Osteoblast (primary cell): ENCODE measurements at places on chromosomes 5 and 9. TPM values are rescaled to one million over a fixed set of nuclear protein-coding genes. Genes with fewer than 3 reads are reported as not detected.

DNA sequence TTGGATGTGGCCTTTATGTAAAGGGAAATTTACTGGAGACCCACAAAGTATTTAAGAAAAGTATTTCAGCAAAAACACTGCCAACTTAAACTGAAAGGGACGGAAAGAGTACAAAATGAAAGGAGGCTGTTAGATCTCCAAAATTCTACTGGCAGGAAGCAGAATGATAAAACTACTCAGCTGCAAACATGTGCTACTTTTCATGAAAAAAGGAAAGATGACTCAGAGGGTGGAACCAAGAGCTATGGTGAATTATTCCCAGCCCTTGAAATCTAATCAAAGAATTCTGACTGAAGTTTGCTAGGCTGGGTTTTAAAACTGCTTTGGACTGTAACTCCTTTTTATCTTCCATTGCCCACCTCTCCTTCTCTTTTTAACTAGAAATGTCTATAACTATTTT lies 58.6 kb upstream of the ZBED3 start:
- DNase-seq: peak; percentile 77

Gene CDKN2B-AS1
- total RNA-seq: 15.2 and 16.5 TPM in 2 replicates

GRCh38 chr9:134029248-134030226 lies 4.3 kb downstream of the BRD3OS start:
- DNase-seq: peak; percentile 56

DNA sequence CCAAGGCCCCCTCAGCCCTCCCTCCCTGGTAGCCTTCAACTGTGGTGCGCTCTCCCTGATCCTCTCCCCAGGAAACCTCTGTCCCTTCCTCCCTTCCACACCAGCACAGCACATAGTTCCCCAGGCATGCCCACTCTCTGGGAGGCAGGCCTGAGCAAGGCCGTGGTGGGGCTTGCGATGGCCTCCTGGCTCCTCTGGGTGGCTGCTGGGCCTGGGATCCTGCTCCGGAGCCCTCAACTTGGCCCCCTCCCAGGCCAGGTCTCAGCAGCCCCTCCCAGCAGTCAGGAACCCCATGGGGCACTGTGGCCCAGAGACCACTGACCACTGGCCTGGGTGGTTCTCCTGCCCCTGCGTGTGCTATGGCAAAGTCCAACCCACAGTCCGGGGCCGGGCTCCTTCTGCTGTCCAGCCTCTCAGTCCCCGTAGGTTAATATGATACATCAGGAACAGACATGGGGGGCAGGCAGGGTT lies 125.8 kb downstream of the ZNF354C start:
- DNase-seq: no peak

DNA sequence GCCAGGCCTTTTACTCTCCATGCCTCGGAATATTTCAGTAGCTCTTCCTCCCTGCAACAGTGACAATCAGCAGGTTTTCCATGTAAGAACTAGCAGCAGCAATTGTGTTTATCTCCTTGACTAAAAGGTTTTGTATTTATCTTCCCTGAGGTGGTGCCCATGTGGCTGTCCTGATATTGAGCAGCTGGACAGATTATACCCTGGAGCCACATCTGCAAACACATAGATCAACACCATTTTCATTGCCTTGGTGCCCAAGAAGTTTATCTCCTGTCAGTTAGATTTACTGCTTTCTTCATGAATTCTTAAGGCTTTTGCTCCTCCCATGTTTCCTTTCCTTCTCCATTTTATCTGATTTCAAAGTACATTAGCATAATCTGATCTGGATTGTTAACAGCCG lies 378.4 kb downstream of the SPATA31D1 start:
- no peak for DNase-seq

DNA sequence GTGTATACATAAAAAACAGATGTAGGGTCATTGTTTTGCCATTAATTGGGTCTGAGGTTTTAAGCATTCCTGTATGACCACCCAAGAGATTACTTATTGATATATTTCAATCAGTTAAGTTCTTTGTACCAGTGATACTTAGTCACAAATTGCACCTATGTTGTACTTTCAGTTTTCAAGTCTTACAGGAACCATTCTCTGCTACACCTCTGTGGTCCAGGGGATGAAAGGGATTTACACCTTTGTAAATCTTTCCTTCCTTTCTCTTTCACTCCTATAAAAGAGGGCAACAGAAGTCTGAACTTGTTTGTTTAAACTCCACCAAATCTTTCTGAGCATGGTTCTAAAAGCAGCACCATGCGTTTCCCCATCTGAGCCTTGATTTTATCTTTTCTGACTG lies 86.1 kb downstream of the DEPDC1B start:
- no peak for DNase-seq

DNA sequence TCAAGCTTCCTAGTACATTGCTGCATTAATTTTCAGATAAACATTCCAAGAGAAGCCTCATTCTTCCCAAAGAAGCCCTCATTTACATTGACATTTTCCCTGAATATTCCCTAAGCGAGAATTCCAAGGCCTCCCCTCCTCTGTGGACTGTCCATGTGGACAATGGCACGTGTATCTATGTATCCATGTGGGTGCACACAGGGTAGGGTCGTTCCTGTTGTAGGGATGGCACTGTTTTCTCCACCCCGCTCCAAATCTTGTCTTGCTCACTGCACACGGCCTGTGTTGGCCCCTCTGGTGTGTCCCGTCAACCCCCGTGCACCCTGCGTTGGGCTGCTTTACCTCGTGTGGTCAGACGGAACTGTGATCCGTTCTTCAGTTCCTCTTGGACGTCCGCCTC lies 104.7 kb upstream of the IRX2 start:
- no peak for DNase-seq

Gene C9
- total RNA-seq: 0.36 TPM in 1 of 2 replicates, not detected in the other
